ENCODE measurements at places on chromosomes 7 and 10.
A peak's percentile ranks its signal among the peaks of the same experiment; 100 is the strongest.

DNA sequence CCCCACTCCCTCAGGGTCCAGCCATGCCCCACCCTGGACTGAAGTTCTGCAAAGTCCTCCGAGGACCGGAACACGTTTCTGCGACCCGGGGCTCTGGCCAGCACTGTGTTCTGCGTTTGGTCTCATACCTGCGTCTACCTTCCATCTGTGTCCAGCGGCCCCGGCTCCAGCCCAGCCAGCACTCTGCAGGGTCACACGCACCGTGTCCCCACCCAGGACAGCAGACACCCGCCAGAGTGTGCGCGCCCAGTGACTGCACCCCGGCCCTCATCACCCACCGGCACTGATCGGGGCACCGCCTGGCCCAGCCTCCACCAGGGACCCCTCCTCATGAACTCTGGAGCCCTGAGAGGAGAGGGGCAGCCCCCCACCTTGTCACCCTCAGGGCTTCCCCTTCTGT is 20.3 kb downstream of the SLC29A4 start:
- no peak for DNase-seq

DNA sequence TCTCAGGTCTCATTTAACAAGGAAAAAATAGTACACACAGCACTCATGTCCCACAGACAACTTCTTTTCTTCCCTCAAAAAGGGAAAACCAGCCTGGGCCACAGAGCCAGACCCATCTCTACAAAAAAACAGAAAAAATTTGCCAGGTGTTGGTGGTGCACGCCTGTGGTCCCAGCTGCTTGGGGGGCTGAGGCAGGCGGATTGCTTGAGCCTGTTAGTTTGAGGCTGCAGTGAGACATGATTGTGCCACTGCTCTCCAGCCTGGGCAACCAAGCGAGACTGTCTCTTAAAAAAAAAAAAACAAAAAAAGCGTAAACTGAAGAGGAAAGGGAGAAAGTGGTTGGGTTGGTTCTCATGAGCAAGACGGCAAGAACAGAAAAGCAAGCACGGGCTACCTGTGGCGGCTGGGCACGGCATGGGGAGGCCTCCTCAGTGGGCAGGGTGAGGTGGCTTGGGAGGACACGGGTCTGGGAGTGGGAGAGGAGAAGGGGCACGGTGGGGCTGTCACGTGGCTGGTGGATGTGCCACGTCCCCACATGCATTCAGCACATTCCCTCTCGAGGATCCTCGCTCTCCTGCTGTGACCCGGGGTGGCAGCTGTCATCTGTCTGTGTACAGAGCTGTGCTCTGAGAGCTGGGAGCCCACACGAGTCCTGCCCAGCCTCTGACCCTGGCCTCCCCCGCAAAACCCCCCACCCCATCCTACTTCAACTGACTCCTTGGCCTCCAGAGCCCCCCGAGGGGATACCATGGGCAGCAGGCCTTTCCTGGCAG is 219.7 kb downstream of the MLLT10 start:
- DNase-seq = no peak

DNA sequence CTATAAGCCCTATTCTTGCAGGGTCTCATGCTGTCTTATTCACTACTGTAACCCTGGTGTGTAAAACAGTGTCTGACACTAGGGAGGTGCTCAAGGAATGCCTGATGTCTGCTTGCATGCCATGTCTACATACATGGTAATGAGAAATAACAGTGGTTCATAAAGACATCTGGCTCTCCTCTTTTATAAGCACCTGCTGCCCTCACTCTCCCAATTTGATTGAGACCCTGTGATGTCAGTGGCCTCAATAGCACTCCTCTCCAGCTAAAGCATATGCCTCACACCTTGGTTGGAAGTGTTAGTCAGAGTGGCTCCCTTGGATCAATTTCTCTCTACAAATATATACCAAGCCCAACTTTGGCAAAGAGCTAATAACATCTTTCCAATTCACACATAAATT is 30.6 kb downstream of the ANK3 start:
- no peak for DNase-seq

DNA sequence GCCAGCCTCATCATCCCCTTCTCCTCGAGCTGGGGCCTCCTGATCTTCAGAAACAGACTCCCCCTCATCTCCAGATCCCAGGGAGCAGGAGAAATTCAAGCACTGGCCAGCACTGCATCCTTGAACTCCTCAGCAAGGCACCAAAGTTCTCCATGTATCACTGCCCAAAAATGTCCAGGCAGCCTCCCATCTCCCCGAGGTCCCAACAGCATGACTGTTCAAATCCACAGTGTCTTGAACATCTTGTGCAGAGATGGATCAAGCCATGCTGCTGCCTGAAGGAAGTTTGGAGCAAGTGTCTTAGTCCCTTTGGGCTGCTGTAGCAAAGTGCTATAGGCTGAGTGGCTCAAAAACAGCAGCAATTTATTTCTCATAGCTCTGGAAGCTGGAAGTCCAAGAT is 115.5 kb upstream of the GALNT17 start:
- DNase-seq = no peak

GRCh38 chr7:951881-952547 is 2.5 kb downstream of the ADAP1 start:
- DNase-seq = no peak

DNA sequence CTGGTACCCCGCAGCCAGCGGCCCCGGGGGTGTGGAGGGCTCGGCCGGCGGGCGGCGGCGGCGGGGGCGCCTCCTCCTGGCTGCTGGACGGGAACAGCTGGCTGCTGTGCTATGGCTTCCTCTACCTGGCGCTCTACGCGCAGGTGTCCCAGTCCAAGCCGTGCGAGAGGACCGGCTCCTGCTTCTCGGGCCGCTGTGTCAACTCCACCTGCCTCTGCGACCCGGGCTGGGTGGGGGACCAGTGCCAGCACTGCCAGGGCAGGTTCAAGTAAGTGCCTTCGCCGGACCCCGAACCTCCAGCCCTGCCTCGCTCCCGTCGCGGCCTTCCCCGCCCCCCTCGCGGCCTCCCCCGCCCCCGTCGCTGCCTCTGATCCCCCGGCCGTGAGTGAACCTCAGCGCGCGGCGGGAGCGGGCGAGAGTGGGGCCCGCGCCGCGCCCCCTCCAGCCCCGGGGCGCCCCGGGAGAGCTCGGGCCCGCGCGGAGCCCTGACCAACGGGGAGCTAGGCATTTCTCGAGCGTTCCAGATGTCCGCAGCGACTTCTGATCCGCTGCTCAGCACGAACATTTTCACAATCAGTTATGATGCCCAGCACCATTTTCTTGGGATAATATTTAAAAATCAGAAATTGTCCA is 727 bp downstream of the ATRNL1 start:
- no peak for DNase-seq

GRCh38 chr7:18515067-18515466 is 19.5 kb downstream of the HDAC9 start:
- no peak for DNase-seq

DNA sequence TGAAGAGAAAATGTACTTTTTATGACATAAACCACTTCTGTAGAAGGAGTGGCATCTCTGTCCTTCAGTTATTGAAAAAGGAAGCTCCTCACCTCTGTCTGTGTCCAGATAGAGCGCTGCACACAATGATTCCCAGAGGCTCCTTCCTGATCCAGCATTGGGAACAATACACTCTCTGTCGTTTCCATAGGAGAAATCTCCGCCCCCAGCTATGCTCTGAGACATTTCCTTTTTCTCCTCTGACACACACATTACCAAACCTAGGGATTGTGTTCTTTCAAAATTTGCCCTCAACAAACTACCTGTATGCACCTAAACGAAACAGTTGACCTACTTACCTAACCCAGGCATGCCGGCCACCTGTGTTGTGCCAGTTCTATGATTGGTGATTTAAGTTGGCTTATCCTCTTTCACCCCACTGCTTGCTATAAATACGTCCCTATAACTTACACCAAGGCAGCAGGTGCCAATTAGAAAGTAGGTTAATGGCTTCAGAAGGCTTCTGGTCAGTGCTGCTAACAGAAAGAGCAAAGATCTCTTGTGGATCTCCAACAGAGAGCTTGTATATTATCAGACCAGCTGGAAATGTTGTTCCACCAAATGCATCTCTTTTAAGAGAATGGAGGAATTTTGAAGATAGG is 140.1 kb upstream of the JCAD start:
- DNase-seq = no peak

DNA sequence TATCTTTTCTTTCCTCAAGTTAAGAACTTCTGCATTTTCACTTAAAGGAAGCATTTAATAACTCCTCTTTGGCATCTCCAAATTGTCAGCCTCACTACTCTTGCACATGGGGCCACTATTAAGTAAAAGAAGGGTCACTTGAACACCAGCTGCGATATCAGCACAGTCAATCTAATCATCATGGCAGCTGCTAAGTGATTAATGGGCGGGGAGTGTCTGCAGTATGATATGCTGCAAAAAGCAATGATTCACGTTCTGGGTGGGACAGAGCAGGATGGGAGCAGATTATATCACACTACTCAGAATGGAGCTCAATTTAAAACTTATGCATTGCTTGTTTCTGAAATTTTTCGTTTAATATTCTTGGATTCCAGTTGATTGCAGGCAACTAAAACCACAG is 447.4 kb upstream of the PFKP start:
- DNase-seq = no peak

GRCh38 chr7:142854372-142855113 is at the start of gene EPHB6:
Gene EPHB6 (plus strand): TSS chr7:142855076. CDS start chr7:142863228, 8,152 bp downstream.
- DNase-seq = peak; percentile 43

GRCh38 chr10:23980094-23980493 is 228.8 kb upstream of the KIAA1217 start:
- DNase-seq = no peak

- DNase-seq = no peak
Observed at GRCh38 chr10:33800545-33800944, 466.1 kb upstream of the NRP1 start.

- no peak for DNase-seq
Observed at GRCh38 chr10:112442063-112442462, 4.7 kb downstream of the ZDHHC6 start.

GRCh38 chr10:92690211-92690914 is 608 bp downstream of the HHEX start:
- DNase-seq = peak; percentile 51

DNA sequence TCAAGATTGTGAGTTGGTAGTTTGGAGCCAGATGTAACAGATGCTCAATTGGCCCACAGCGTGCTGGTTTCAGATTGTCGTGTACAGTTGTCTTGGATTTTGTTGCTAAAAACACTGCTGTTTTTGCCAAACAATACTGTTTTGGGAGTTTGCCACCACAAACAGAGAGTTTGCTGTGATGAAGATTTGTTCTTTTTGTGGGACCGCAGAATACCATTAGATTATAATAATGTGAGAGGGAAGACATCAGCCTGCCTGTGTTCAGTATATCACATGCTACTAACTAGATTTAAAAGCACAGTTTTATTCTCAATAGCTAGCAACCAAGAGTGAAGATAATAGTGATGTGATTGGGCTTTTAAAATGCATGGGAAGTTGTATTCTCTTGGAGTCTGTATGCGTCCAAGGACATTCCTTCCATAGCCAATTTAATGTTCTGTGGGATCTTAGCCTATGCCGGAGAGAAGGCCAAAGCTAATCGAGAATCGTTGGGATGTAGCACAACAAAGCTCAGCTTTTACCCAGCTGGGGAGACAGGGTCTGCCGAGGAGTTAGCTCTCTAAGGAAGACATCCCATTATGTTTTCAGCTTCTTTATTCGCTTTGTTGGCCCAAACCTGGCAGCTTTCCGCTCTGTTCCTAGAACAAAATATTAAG is 18.7 kb upstream of the ITGA8 start:
- no peak for DNase-seq

GRCh38 chr7:98174334-98175259 is 36.6 kb upstream of the BHLHA15 start:
- DNase-seq = no peak

DNA sequence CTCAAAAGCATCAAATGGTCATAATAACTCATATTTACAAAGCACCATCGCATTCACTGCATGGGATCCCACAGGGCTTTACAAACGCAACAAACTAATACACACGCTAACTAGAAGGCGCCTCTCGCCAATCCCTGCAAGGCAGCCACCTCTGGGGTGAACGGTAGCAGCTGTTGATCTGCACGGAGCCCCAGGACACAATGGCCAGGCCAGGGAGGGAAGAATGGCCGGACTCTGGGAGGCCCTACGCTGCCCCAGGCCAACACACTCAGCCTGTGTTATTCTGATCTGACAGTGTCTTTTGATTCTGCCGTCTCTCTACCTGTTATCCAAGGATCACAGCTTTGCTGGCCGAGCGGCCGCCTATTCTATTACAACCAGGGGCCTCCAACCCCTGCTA is 41.8 kb downstream of the HABP2 start:
- no peak for DNase-seq

GRCh38 chr10:121282264-121282663 is 316.0 kb downstream of the FGFR2 start:
- DNase-seq = no peak

- DNase-seq = no peak
Observed at GRCh38 chr7:138519061-138519798, 59.2 kb downstream of the TRIM24 start.

DNA sequence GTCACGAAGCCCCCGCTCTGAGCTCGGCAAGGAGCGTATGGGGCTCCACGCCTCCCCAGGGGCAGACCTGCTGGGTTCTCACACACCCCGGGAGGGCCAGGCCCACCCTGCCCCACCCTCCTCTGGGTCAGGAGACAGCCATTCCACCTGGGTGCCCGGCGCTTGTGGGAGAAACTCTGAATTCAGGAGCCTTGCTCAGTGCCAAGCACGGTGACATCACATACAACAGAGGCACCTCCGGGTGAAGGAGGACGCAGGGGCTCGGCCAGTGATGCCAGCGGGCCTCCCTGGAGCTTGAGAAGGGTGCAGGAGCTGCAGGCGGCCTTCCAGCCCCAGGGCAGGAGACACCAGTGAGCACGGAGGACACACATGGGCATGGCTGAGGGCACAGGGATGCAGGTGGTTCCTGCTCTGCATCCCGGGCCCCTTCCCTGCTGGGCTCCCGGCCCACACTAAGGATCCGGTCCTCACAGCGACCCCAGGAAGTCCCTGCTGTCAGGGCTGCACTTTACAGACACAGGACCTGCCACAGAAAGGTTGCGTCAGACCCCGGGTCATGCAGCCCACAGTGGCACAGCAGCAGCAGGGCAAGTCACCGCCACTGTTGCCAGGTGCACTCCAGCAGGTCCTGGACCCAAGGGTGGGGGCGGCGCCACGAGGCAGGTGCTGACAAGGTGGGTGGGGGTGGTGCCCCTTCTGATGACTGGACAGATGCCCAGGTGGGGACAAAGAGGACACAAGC is 108.0 kb downstream of the MAD1L1 start:
- no peak for DNase-seq

- no peak for DNase-seq
Observed at GRCh38 chr7:43645699-43646226, 62.9 kb downstream of the STK17A start.

GRCh38 chr7:16841681-16842080 is 36.9 kb upstream of the AGR2 start:
- no peak for DNase-seq

- DNase-seq = no peak
Observed at GRCh38 chr10:20971901-20972300, 74.8 kb upstream of the NEBL start.

- no peak for DNase-seq
Observed at GRCh38 chr10:114506871-114507385, 102.6 kb upstream of the AFAP1L2 start.

- DNase-seq = peak; percentile 79
Observed at GRCh38 chr10:133335246-133336117, 1.2 kb downstream of the CALY start.

GRCh38 chr10:21509341-21510240 is 15.9 kb downstream of the SKIDA1 start:
- no peak for DNase-seq
